Hepatic stellate cell (primary cell): ENCODE measurements at places on chromosomes 6 and 20.

- peak; percentile 69 for DNase-seq
Observed at GRCh38 chr6:21769405-21769861, 175.9 kb downstream of the SOX4 start.

DNA sequence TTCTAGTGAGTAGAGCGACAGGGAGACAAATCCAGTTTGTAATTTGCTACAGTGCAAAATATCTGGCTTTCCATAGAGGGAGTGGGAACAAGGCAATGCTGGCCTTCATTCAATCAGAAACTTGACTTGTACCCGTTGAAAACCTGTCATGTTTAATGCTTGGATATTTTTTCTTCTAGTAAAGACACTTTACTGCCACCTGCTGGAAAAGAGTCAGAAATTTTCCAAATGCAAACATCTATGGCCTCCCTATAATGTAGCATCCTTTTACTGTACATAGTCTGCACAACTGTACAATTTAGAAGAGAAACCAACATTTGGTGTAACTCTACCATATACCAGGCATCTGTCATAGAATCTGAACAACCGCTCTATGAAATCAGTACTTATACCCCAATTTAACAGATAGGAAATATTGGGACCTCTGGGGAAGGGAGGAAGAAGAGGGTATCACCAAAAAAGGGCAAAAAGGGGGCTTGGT, 16.7 kb upstream of the TBC1D20 start:
- peak; percentile 49 for DNase-seq

GRCh38 chr20:45044084-45044573, 56.8 kb downstream of the KCNS1 start:
- DNase-seq = peak; percentile 43

DNA sequence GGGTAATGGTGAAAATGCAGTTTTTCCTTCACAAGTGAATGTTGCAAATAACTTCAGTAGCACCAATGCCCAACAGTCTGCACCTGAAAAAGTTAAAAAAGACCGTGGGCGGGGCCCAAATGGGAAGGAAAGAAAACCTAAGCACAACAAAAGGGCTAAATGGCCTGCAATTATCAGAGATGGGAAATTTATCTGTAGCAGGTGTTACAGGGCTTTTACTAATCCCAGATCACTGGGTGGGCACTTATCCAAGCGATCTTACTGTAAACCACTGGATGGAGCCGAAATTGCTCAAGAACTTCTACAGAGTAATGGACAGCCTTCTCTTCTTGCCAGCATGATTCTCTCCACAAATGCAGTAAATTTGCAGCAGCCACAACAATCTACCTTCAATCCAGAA, 64.8 kb upstream of the SMIM8 start:
- DNase-seq = no peak

DNA sequence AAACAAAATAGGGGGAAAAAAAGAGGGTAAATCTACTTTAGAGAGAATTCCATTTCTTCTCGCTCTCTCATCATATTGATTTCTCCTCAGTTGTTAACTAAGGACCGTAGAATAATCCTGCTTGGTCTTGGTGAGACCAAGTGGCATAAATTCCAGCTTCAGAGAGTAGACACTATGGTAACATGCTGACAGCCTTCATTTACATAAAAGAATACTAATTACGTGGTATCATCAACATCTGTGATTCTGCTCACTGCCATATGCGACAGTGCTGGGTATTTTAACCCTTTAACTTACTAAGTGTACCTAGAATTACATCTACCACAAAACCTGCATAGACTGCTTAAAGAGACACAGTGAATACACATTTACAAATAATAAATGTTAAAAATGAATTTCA, 27.1 kb downstream of the TOMM6 start:
- no peak for DNase-seq

DNA sequence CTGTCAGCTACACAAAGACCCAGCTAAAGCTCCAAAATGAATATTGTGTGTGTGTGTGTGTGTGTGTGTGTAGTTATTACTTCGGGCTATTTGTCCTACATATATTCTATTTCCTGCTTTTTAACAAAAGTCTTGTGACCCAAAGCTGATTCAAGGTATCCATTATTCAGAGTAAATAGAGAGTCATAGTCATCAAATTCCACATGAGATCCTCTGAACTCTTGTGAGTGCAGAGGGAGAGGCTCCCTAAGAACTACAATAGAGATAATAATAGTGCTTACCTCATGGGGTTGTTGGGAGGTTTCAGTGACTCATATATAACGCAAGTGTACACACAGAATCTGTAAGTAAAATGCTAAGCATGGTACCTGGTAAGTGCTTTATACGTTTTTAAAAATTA, 95.6 kb upstream of the SHLD1 start:
- no peak for DNase-seq

- DNase-seq = no peak
Observed at GRCh38 chr6:161393292-161393691, 119.4 kb upstream of the AGPAT4 start.

- no peak for DNase-seq
Observed at GRCh38 chr6:128598571-128598970, 78.2 kb upstream of the PTPRK start.

GRCh38 chr6:119340796-119341487, 8.6 kb downstream of the MAN1A1 start:
- no peak for DNase-seq

- no peak for DNase-seq
Observed at GRCh38 chr6:107642095-107642860, 152.4 kb downstream of the SOBP start.
